Transverse colon (tissue), 4 donors: ENCODE measurements at places on chromosomes 3 and 15.
A peak's percentile ranks its signal among the peaks of the same experiment; 100 is the strongest.

DNA sequence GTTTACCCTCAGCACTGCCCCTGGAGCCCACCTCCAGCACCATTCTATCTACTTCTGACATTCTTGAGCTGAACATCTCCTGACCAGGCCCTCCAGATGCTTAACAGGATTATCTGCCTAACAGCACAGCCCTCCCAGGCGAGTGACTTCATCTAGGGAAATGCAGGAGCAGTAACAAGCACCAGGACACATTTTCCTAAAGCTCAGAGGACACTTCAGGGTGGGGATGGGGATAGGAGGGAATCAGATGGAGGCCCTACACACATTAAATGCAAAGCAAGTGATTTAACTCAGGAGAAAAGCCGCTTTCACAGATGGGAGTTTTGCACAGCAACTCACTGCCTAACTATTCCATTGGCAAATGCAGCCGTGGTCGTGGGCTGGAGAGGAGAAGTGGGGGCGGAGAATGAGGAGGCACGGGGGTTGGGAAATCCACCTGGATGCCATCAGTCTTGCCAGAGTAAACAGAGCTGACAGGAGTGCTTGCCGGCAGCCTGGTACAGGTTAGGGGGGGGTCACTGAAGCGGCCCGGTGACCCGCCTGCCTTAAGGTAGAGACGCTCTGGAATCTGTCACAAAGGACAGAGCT is 21.3 kb upstream of the BNC1 start:
- no peak for DNase-seq

GRCh38 chr3:29099296-29099695 is 181.6 kb upstream of the RBMS3 start:
- DNase-seq, result no peak

DNA sequence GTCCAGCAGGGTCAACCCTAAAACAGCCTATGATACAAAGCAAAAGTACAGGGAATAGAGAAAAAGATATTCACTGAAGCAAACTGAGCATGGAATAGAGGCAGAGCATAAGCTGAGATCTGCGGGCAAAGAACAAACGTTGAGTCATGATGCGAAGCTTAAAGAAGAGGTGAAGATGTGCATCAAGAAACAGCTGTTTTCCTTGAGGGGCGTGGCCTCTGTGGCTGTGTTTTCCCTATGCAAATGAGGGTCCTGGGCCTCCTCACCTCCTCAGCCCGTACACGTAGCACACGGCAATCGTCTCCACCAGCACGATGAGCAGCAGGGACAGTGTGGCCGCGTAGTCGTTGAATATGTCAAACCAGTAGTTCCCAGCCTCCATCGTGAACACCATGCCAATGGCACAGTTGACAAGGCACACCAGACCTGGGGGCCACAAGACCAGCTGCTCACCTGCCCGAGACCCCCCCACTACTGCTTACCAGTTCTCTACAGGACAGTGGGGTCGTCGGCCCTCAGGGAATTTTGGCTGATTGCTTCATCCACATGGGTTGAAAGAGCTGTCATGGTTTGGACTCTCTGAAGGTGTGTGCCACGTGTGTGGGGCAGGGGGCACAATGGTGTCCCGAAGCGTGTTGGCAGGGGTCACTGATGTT is 33.6 kb downstream of the SLC6A20 start:
- no peak for DNase-seq

- no peak for DNase-seq
Observed at GRCh38 chr3:152289708-152290107, 21.0 kb downstream of the MBNL1 start.

DNA sequence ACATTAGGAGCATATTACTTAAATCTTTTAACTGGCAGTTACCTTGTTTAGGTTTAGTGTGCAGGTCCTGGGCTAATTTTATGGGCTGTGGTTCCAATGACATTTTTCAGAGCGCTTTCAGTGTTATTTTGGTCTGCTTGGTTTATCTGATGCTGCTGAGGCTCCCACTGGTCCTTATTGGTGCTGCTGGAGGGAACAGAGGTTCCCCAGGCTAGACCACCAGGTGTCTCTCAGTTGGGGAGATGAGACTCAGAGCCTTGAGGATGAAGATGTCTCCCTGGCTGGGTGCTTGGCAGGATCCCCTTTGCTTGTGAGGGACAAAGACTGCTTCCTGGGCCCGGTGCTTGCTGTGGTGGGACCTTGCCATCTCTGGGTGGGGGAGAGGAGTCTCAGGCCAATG is 28.3 kb upstream of the TASOR start:
- no peak for DNase-seq

GRCh38 chr3:149414557-149415231 is 37.2 kb upstream of the TM4SF1 start:
- no peak for DNase-seq

DNA sequence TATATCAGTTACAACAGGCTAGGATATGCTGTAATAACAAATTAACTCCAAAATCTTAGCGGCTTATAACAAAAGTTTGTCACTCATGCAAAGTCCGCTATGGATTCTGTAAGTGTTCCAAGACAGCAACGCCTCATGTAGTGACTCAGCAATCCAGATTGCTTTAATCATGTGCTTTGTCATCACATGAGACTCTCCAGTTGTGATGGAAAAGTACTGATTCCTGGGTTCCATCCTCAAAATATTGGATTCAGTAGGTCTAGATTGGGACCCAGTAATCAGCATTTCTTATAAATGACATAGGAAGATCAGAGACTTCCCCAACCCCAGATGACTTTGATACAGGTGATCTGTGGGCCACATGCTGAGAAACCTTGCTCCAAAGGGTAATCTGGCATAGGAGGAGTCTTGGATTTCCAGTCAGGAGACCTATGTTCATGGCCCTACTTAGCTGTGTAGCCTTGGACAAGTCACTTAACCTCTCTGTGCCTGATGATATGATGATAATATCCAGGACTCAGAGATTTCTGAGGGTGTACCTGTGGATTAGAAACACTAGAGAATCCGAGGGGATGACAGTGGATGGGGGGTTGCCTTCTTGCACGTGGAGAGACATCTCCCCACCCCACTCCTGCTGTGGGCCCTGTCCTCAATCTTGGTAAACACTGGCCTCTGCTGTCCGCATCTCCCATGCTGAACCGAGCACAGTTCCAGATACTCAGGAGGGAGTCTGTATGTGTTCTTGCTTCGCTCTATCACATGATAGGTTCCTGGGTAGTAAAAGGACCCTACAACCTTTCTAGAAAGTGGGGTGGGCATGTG is 65.5 kb downstream of the CORO2B start:
- no peak for DNase-seq

GRCh38 chr3:171301002-171301401 is 159.2 kb downstream of the TNIK start:
- no peak for DNase-seq

DNA sequence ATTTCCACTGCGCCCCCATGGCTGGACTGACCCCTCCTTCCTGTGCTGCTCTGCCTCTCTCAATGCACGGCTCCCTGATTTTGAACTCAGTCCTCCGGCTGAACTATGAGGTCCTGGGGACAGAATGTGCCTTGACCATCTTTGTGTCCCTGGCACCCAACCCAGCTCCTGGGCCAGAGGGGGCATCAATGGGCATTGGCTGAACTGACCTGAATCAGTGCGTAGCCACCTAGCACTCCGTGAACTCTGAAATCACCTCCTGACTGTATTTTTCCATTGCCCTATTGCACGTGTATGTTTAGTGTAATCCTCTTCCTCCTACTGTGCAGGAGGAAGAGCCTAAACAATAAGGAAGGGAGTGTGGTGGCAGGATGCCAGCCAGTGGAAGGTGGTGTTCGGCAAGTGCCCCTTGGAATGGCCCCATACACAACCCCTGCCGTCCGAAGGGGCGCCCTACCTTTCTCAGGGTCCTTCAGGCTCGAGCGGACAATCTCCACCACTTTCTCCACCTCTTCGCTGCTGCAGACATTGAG is 33.5 kb downstream of the BDH1 start:
- peak; percentile 90 for DNase-seq

GRCh38 chr3:129794311-129795185 is 99.0 kb downstream of the TMCC1 start:
- DNase-seq, result peak; percentile 61

- DNase-seq, result no peak
Observed at GRCh38 chr3:173737167-173737808, 339.7 kb downstream of the NLGN1 start.
